ENCODE measurements at places on chromosomes 16 and 17. TPM values are rescaled to one million over a fixed set of nuclear protein-coding genes. Genes with fewer than 3 reads are reported as not detected.

The CARHSP1 gene
- total RNA-seq: 166 TPM

The P2RX5 gene
- total RNA-seq: 27.4 TPM

The NR1D1 gene
- total RNA-seq: 10.7 TPM

The CD300E gene
- total RNA-seq: not detected

The SULT1A4 gene
- 33.0 TPM for total RNA-seq

The CCL5 gene
- total RNA-seq: 1.0 TPM

The CBFA2T3 gene
- 0.43 TPM for total RNA-seq

The NOD2 gene
- total RNA-seq: not detected

The KRTAP3-2 gene
- not detected for total RNA-seq

The TNFSF13 gene
- 0.87 TPM for total RNA-seq

The BAHCC1 gene
- 10.2 TPM for total RNA-seq

The AOC3 gene
- 1.4 TPM for total RNA-seq

The OR1A1 gene
- not detected for total RNA-seq

The COX6A2 gene
- not detected for total RNA-seq

The TP53TG3C gene
- 0.79 TPM for total RNA-seq

The FN3K gene
- 9.1 TPM for total RNA-seq

The CCDC144A gene
- 1.2 TPM for total RNA-seq

The GLTPD2 gene
- not detected for total RNA-seq

The ADGRG3 gene
- 0.95 TPM for total RNA-seq

The ERN2 gene
- not detected for total RNA-seq

The WNT3 gene
- 4.2 TPM for total RNA-seq

The EFCAB5 gene
- total RNA-seq: 0.21 TPM

The CRYBA1 gene
- total RNA-seq: not detected

All from A549 treated with GW870086 at 1 μM for 4 hours (cell line).